Progenitor cell of endocrine pancreas (in vitro differentiated cells): ENCODE measurements at places on chromosomes 6 and 20. TPM values are rescaled to one million over a fixed set of nuclear protein-coding genes. Genes with fewer than 3 reads are reported as not detected.

HLA-DRB5 gene
- total RNA-seq: 0.60 and 0.71 TPM in 2 replicates

ULBP2 gene
- not detected in 2 replicates for total RNA-seq

EDN1 gene
- 2.0 and 2.6 TPM in 2 replicates for total RNA-seq

DNA sequence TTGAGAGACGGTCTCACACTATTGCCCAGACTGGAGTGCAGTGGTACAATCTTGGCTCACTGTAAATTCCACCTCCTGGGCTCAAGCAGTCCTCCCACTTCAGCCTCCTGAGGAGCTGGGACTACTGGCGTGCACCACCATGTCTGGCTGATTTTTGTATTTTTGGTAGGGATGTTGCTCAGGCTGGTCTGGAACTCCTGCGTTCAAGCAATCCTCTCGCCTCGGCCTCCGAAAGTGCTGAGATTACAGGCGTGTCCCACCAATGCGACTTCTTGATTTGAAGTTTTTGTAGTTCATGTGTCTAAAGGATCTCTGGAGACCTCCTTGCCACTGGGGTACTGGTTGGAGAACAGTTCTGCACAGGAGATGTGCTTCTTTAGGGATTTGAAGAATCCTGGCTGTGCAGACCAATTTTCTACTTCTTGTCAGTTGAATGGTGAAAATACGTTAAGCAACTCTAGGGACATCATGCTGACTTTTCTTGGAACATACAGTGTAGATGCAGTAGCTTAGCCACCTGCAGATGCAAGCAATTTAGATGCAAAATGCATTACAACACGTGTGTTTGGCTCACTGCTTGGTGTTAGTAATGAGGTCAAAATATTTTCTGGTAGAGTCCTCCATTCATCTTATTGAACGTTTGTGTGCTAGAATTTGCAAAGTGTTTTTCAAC, 28.2 kb downstream of the SYTL3 start:
- DNase-seq: no peak

DNA sequence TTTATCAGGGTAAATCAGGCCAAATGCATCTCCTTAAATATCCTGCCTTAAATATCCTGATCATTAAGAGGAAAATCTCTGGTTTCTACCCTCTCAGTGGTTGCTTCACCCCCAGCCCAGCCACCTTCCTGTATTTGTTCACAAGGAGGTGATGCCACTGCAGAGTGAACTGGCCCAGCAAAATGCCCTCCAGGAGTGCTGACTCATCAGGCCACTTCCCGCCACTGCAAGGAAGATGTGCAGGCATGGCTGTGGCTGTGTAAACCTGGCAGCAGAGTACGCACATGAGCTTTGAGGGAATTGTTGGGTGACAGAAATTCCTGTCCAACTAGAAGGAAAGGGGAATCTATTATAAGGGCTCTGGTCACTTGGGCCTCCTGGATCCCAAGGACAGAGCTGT, 13.8 kb downstream of the NQO2 start:
- DNase-seq: no peak

- no peak for DNase-seq
Measured at GRCh38 chr6:36368921-36369865, 18.3 kb downstream of the ETV7 start.

DNA sequence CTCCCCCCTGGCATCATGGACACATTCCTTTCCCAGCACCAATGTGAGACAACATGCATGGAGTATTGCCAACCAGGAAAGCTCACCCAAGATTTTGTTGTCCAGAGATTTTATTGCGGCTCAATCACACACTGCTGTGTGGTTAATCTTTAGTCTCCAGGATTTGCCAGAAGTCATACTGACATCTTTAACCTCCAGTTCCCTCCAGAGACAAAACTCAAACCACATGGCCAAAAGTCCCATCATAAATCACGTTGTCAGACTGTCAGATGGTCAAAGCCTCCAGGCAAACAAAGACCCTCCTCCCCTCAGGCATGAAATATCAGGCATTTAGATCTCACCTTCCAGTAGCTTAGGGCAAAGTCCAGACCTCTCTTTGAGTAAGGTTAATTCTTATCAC, 97.3 kb upstream of the OPRM1 start:
- DNase-seq: no peak

DNA sequence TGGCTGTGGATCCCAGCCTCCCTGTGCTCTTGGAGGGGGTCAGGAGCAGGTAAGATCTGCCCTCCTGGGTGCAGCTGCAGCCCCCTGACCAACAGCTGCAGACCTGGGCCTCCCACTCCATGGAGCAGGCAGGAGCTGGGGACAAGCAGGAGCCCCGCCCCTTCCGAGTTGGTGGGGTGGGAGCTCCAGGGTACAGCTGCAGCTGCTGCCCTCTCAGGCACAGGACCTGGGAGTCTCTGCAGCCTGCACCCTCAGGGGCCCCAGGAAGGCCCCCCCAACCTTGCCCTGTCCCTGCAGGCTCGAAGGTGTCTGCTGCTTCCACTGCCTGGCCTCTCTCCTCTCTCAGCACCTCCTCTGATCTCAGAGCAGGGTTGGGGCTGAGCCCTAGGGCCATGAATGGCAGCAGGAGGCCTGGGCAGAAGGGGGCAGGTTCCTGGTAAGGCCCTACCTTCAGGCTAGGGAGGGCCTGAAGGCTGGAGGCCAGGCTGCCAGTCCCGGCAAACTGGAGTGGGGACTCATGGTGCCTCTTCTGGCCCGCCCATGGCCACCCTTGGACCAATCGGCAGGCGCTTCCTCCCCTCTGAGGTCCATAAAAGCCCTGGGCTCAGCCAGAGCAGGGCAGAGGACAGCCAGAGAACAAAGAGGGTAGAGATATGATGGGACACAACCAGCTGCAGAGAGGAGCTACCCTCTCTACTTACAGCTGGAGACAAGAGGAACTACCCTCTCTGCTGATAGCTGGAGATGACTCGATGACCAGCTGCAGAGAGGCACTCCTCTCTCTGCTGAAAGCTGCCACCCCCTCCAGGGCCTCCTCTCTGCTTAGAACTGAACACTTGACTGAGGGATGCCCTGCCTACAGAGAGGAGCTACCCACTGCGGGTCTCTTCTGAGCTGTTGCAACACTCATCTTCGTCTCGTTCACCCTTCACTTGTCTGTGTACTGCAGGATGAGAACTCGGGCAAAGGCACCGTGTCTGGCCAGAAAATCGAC, 7.8 kb upstream of the PACSIN1 start:
- DNase-seq: no peak
